Mammary epithelial cell (primary cell): ENCODE measurements at places on chromosomes 3 and 15. TPM values are rescaled to one million over a fixed set of nuclear protein-coding genes. Genes with fewer than 3 reads are reported as not detected.

The TERC gene
- 4.7 TPM in 1 of 2 replicates, not detected in the other for total RNA-seq

GRCh38 chr3:180646187-180646790 lies 33.0 kb downstream of the CCDC39 start:
- no peak for DNase-seq

The TIMP4 gene
- not detected for total RNA-seq

The COL6A5 gene
- not detected for total RNA-seq

The VPS8 gene
- total RNA-seq, result 42.1 and 57.3 TPM in 2 replicates

The CSTA gene
- total RNA-seq, result 222 and 335 TPM in 2 replicates

The CX3CR1 gene
- not detected in 2 replicates for total RNA-seq

DNA sequence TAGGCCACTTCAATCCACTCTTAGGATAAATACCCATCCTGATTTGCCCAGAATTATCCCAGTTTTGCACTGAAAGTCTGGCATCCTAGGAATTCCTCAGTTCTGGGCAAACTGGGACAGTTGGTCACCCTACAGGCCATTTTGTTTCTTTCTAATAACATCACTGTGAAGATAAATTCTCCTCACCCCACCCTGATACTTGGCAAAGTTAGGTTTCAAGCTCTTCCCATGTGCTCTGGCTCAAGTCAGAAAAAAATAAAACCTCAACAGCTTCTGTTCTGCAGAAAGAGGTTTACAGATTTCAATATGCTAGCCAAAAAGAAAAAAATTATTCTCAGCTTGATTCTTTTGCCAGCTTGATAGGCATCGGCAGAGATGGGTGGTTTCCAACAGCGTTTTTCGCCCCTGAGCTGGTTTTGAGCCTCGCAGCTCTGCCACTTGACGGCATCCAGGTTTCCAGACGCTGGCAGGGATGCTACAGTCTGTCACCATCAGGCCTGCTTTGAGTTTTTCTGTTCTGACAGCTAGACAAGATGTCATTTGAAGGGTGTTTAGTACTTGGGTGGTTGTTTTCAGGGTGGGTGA lies 171.4 kb downstream of the SSR3 start:
- no peak for DNase-seq

The PAQR5 gene
- total RNA-seq, result 0.61 and 0.66 TPM in 2 replicates

GRCh38 chr3:98733812-98734281 lies 29.3 kb upstream of the ST3GAL6 start:
- peak; percentile 18 for DNase-seq

The SEMA3F gene
- 63.6 and 129 TPM in 2 replicates for total RNA-seq

GRCh38 chr3:119311081-119311925 lies 17.1 kb downstream of the ARHGAP31 start:
- peak; percentile 80 for DNase-seq

DNA sequence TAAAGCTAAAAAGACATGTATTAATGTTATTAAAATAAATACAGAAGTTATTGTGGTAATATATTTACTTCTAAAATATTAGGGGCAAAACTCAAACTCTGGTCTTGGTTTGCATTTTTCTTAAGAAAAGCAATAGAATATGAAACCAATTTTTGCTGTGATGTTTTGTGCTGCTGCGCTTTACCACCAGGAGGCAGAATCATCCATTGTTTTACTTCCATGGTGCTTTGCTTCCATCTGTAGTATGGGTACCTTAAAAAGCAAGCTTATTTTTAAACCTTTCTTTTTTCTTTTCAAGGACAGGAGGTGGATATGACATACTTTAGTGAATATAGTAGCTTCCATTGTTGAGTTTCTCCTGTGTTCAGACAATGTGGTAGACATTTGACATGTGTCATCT lies 46.6 kb upstream of the MRPL3 start:
- DNase-seq, result no peak

GRCh38 chr3:108046247-108046646 lies 44.6 kb downstream of the CD47 start:
- no peak for DNase-seq

DNA sequence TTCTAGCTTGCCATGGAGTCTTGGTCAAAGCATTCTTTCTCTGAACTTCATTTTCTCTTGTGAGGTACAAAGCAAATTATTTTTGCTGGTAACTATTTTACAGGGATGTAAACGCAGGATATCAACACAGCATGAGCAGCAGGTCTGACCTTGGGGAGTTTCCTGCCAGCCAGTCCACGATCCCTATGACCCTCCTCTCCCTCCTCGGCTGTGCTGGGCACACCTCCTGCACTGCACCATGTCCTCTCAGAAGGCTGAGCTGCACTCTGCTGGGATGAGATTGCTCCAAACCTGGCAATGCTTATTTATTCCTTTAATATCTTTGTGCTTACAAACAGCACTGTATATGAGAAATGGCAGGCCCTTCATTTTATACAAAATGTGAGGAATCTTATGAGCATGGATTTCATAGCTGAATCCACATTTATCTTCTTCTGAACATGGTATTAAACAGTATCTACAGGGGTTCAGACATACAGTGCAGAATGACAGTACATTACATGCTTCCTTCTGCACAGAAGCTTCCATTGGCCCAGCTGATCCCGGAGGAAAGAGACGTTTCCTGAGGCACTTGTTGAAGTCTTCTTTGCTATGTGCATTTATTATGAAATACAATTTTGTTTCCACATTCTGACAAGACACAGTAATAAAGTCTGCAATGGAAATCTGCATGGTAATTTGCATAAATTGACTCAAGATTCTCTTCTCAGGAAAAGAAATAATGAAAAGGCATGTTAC lies 41.2 kb downstream of the RAB6B start:
- DNase-seq, result no peak

The LRRN1 gene
- 37.0 TPM for total RNA-seq

The UROC1 gene
- total RNA-seq, result not detected in 2 replicates

DNA sequence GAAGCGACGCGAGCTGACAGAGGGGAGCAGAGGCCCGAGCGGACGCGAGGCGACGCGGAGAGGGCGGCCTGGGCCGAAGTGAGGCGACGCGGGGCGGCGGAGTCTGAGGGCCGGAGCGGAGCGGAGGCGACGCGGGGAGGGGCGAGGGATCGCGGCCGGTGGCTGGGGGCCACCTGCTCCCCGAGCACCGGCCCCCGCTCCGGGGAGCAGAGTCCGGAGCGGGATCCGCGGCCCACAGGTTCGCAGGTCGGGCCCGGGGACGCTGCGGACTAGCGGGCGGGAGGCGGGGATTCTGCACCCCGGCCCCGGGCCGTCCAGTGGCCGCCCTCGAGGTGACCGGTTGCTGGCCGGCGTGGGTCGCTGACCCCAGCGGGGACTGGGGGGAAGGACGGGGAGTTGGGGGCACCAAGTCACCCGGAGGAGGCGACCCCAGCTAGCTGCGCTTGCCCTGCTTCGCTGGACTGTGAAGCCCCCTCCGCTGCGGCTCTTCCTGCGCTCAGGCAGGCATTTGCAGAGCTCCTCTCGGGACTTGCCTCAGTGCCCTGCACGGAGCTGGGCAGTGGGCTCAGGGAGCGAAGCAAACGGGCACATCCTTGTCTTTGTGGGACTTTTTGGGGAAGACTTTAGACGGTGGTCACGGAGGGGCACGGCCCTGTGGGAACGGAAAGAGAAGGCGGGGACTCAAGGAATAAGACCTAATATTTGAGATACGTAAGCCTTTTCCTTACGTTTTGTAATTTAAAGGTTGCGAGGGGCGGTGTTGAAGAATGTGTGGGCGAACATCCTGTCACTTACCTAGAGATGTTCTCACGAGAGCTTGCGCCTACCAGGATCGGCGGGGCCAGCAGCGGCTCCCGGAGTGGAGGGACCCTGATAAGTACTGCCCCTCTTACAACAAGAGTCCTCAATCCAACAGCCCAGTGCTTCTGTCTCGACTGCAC lies 566 bp downstream of the HMCES start:
- peak; percentile 78 for DNase-seq

The PTPRG gene
- 10.5 TPM for total RNA-seq

GRCh38 chr3:159127021-159127392 lies 325.2 kb downstream of the MFSD1 start:
- no peak for DNase-seq

DNA sequence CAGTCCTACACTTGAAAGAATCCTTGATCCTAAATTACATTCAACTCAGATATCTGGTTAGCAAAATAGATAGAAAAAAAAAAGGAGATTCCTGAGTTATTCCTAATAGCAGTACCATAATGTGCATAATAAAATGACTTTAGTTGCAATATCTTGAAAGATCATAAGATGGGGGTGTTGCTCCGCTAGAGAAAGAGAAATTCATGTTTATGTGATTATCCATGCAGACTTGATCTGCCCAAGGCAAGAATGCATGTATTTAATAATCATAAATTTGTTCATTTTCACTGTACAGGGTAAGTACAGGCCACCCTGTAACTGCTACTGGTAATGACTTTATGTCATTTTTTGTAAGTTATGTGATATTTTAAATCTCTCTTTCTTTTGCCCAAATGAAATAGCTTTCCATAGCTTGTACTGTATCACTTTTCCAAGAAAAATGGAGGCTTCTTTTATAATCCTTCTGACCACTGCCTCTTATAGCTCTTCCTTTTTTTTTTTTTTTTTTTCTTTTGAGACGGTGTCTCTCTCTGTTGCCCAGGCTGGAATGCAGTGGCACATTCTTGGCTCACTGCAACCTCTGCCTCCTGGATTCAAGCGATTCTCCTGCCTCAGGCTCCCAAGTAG lies 84.6 kb downstream of the HCN4 start:
- no peak for DNase-seq

DNA sequence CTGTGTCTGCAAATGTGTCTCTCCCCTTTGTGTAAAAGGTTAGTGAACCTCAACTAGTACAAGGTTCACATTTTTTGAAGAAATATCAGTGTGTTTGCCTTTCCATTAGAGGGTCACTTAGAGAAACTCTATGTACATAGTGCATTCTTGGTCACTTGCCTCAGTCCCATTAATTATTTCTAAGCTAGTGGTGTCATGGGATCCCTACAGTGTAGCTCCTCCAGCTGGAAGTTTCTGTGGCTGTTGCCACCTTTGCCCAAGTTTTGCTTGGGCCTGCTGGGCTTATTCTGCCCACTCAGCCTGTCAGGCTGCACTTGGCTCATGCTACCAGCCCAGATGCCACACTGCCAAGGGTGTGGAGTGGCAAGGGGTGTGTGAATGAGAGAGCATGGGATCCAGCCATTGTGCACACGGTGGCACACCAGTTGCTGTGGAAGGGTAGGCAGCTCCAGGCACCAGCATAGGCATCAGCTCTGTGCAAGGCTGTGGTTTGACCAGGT lies 161.7 kb downstream of the ARPP21 start:
- no peak for DNase-seq

DNA sequence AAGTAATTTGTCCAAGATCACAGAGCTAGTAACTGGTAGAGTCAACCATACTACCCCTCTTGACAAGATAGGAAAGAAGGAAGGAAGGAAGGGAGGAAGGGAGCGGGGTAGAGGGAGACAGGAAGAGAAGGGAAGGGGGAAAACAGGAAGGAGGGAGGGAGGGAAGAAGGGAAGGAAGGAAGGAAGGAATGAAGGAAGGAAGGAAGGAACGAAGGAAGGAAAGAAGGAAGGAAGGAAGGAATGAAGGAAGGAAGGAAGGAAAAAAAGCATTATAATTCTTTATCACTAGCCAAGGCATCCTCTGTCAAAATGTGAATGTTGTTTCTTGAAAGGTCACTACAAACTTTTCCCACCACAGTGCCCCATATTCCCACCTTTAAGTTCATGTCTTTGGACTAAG lies 223.6 kb downstream of the SHQ1 start:
- DNase-seq, result no peak

- no peak for DNase-seq
Measured at GRCh38 chr3:136291302-136291701, 41.2 kb downstream of the PCCB start.

- no peak for DNase-seq
Measured at GRCh38 chr3:191380001-191380400, 49.7 kb upstream of the UTS2B start.

The MASP1 gene
- total RNA-seq, result 0.83 TPM

- DNase-seq, result peak; percentile 45
Measured at GRCh38 chr15:99085413-99086326, 19.2 kb upstream of the SYNM start.

DNA sequence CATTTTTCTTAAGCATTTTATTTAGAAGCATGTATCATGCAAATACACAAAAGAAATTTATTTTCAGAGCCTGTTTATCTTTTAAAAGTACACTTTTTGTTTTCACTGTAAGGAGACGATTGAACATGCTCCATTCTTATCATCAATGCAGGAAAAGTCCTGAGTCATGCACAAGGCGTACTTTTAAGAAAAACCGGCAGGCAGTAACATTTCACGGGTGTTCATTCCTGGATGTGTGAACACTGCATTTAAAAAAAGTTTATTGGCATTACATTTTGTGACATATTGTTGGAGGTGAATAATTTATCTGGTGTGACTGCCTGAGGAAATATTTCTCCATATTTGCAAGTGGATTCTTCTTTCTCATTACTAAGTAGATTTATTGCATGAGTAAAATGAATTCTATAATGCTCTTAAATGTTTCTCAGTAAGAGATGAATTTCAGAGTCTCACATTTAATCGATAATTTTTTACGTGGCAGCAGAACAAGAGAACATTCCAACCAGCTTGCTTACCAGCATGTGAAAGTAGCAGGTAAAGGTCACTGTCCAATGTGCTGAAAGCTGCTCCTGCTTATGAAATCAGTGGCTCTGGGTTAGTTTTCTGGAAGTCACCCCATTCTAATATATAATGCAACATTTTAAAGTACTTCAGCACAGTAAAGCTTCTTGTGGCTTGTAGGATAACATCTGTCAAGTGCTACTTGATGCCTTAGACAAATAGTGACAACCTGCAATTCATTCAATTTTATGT lies 87.0 kb downstream of the SV2B start:
- peak; percentile 38 for DNase-seq

GRCh38 chr3:102165367-102165766 lies 269.4 kb upstream of the ZPLD1 start:
- DNase-seq, result no peak

The PPM1L gene
- total RNA-seq, result 2.0 TPM

- DNase-seq, result peak; percentile 11
Measured at GRCh38 chr15:51341366-51342226, at the start of gene GLDN. TSS of gene GLDN (plus strand) at chr15:51341655. CDS start at chr15:51341685, 30 bp downstream.

DNA sequence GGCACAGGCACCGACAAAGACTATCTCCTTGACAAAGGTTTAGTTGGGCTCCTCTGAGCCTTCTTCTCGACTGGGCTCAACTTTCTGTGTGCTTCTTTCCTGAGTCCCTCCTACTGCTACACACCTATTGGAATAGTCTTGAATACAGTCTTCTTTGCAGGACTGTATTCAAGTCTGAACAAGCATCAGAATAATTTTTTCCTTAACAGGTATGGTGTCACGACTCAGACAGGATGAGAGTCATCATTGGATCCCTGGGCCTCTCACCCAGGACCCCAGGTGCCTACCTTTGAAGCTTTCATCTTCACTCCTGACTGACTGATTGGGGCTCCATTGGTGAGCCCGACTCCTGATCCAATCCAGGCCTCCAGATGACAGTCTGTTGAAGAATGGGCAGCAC lies 66.3 kb downstream of the CRYGS start:
- peak; percentile 52 for DNase-seq

- DNase-seq, result no peak
Measured at GRCh38 chr3:160781402-160781801, 25.4 kb downstream of the PPM1L start.

The SLC28A2 gene
- not detected in 2 replicates for total RNA-seq

- no peak for DNase-seq
Measured at GRCh38 chr3:151845306-151845905, 28.0 kb upstream of the SUCNR1 start.

- DNase-seq, result peak; percentile 40
Measured at GRCh38 chr3:4656059-4656458, 162.9 kb downstream of the ITPR1 start.

The C3orf20 gene
- total RNA-seq, result 0.17 TPM

GRCh38 chr3:36540888-36541518 lies 160.7 kb downstream of the STAC start:
- DNase-seq, result peak; percentile 11

- DNase-seq, result no peak
Measured at GRCh38 chr3:98136631-98137030, 6.1 kb downstream of the OR5H1 start.

GRCh38 chr3:188951734-188952133 lies 220.0 kb upstream of the TPRG1 start:
- no peak for DNase-seq
